ENCODE measurements at places on chromosomes 2 and 18.
A peak's percentile ranks its signal among the peaks of the same experiment; 100 is the strongest.

DNA sequence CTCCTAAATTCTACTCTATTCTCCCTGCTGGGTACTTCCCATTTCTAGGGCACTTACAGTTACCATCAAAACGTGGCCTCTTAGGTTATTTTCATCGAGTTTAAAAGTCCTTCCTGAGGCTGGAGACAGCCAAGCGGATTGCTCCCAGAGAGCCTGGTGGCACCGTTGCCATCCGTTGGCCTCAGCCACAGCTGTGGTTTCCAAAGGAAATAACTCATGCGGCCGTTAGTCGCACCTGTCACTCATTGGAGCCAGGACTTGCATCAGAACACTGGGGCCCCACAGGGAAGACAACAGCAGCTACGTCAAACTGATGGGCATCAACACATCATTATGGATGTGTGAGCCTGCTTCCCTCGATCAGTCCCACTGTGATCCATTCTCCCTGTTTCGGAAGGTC is 453.4 kb downstream of the BCL11A start:
- no peak for DNase-seq

DNA sequence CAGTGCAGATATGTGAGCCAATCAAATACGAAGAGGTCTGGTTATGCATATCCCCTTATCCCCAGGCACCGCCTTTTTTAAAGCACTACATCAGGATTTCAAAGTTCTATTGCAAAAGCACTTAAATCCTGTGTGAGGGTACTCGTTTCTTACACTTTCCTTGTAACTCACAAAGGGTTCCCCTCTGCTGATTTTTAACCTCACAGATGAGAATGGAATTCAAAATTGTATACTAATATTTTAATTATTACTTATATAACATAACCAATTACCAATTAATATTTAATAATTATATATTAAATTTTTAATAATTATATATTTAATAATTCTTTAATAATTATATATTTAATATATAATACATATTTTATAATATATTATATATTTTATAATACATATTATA is 126.2 kb upstream of the MAPRE2 start:
- DNase-seq = no peak

DNA sequence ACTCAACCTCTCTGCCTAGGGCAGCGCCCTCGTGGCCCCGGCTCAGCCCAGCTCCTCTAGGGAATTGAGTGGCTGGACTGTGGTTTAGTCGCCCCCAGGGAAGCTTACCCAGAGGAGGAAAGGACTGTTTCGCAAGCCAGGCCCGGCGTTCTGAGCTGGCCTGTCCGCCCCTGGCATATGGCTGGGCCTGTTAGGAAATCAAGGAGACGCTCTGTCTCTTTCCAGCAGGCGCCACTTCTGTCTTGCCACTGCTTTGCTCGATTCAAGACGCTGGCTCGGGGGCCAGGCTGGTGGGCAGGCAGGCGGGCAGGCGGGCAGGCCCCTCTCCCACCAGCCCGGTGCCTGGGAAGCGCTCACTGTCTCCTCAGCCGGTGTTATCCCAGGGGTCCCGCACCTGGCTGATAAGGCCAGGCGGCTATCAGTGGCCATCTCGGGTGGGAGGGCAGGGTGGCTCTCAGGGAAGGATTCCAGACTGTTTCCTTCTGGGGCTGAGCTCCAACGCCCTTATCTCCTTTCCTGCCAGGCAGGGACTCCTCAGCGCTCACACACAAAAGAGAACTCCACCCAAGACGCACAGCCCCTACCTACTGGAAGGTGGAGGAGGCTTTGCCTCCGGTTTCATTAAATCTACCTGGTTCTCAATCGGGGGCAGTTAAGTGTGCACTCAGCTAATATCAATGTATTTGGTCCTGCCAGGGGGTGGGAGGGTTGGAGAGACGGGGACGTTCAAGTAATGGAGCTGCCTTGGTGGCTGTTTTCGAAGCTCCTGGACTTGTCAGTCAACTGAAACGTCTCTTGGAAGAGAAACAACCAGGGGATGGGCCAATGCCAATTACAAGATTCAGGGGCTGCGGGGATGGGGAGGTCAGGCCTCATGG is 109.1 kb downstream of the SMAD7 start:
- no peak for DNase-seq

GRCh38 chr2:164992818-164993217 is 37.5 kb upstream of the SLC38A11 start:
- peak; percentile 83 for DNase-seq

DNA sequence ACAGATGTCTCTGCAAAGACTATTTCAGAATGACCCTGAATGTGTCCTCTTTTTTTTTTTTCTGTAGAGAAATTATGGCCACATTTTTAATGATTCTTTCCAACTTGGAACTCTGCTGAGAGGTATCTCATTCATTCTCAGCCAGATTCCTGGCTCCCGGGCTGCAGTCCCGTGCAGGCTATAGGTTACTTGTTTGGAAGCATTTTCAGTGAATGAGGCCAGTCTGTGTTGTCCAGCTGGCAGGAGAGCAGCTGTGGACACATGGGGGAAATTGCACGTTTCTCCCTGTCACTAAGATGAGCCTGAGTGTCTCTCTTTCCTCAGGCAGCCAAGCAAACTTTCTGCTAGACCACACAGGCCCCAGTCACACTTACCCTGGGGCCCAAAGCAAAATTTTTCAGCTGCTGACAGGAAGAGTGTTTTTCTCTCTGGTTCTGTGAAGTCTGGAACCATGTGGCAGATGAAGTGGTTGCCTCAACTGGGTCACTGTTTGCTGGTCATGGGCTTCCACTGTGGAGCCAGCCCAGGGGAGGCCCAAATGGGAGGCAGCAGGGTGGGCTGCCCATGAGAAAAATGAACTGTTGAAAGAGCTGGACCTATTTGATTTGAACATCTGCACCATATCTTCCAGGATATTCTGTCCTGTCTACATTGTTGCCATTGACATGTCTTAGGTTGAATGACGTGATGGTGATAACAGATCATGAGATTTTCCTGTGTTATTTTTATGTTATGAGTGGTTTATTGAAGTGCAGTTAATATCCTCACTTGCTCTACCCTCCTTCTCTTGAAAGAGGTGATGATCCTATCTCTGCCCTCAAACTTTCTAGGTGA is 431.2 kb downstream of the LPIN1 start:
- DNase-seq = no peak

DNA sequence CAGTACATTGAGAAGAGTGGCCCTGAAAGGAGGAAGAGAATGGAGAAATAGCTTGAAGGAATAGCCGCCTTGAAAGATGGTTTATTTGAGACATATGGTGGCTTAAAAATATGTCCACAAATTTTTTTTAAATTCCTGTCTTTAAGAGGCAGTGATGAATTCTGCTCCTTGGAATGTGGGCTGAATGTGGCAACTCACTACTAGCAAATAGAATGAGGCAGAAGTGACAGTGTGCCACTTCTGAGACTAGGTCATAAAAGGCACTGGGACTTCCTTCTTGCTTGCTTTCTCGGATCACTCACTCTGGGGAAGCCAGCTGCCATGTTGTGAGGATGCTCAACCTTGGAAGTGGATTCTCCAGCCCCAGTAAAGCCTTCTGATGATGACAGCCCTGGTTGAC is 67.0 kb downstream of the FAM161A start:
- DNase-seq = no peak

DNA sequence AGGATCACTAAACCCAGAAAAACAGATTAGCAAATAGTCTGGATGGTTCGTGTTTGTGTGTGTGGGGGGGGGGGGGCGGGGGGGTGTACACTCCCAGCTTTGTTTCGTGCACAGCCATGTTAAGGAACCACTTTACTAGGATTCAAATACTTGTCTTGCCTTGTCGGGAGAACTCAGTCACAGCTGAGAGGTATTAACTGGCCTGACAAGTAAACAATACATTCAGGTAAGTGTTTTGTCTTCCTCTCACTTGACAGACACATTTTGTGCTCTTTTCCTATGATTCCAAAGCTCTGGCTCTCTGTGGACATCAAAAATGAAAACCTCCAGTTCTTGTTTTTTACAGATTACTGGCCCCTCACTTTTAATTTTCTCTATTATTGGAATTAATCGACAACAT is 173.5 kb downstream of the LRP1B start:
- no peak for DNase-seq

DNA sequence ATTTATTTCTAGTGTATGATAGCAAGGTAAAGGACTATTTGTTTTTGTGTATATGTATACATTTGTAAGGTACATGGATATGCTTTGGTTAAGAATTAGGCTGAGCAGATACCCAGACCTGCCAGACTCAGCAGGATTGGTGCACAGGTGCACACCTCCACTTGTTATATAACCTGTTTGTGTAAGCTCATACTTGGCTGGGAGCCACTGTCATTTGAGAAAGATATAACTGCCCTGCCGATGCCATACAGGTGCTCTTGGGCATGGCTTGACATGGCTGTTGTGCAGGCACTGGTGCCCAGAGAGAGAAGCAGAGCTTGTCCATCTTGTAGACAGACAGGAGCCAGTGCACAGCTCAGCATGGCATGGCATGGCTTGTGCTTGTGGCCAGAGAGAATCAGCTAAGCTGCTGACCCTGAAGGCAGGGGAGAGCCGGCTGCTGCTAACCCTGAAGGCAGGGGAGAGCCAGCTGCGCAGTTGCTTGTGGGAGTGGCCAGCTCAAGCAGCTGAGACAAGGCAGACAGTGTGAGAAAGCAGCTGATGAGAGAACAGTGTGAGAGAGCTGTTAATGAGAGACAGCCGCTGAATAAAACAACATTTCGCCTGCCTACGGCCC is 136.5 kb downstream of the RNF144A start:
- peak; percentile 75 for DNase-seq

- no peak for DNase-seq
Measured at GRCh38 chr2:60158262-60158661, 395.2 kb downstream of the BCL11A start.

All from NCI-H2029 treated with DMSO at 0.1 percent for 48 hours (cell line).